ENCODE measurements at places on chromosomes 6 and 20.

DNA sequence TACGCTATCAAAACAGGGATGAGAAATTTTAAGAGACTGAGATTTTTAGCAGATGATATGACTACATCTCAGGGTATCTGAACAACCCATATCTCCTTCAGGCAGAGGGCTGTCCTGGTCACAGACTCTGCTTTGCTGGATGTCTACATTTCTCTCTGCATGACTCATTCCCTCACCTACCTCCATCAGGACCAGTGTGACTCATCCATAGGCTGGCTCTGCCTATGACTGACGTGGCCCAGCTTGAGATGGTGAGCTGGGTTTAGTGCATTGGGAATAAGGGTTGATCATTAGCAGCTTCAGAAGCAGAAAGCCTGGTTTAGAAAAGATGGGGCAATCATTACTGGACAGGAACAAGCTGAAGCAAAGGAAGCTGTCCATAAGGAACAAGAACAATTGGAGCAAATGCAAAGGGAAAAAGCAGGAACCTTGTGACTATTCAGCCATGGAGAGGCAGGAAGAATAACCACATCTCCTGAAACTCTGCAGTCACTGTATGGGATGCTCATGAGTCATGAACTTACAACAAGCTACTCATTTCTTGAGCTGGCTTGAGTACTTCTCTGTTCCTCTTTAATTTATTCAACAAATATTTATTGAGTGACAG is 86.4 kb upstream of the CBLN4 start:
- no peak for DNase-seq

GRCh38 chr6:84581494-84582259 is 182.7 kb downstream of the TBX18 start:
- no peak for DNase-seq

DNA sequence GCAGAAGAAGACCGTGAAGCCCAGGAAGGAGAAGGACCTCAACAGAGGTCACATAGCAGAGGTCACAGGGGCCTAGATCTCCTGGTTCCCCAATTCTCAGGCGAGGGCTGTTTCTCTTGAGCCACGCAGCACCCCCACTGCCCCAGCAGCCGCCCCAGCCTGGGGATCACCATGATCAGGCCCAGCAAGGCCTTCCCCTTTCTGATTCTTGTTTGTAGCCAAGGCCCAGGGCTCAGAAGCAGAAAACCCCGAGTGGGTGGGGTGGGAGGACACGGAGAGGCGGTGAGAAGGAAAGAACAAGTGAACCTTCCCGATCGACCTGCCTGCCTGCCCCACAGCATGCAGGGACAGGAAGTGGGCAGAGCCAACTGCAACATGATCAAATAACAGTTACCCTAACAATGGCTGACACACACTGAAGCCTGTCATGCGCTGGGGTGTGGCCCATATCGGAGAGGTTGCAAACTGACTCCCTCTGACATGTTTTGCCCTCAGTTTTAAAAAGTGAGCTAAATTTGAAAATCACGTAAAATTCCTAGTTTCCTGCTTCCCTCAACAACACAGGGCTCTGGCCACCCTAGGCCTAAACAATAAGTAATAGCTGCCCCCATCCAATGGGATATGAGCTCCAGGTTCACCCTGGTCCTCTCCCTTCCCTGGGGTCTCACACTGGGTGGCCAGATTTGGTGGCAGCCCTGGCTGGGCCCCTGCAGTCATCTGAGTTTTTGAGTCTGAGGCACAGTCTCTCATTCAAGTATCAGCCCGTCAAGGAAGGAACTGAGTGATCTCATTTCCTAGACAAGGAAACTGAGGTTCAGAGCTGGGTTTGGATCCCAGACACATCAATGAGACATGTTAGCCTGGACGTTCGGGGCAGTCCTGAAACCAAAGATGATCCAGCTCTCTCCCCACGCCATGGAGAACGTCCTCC is 6.5 kb downstream of the PEDS1 start:
- DNase-seq = peak; percentile 46

- no peak for DNase-seq
Observed at GRCh38 chr6:54970337-54970736, 123.8 kb downstream of the FAM83B start.

- no peak for DNase-seq
Observed at GRCh38 chr6:56073761-56074160, 173.6 kb downstream of the COL21A1 start.

- no peak for DNase-seq
Observed at GRCh38 chr6:155861821-155862220, 406.2 kb upstream of the NOX3 start.

GRCh38 chr6:140049251-140049650 is 674.8 kb upstream of the CITED2 start:
- DNase-seq = no peak

DNA sequence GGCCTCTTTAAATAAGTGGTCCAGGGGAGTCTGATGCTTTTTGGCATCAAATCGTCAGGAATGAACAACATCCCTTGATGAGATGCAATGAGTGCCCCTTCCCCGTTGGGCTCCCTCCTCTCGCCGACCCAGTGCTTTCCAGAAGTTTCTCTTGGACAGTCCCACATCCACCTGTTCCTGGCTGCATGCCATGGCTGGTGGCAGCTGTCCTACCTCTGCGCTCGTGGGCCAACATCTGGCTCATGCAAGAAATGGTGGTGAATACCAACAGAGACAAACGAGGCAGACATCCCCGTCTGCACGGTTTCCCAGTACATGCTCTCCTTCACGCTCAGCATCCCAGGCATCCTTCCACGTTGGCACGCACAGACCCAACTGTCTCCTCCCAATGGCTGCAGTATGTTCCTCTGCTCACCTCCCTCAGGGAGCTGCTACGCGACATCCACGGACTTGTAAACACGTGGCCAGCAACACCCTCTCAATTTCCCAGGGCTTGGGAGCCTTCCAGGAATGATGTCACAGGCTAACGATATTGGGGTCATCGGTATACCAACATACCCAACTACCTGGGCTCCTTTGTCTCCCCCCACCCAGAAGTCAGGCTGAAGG is 37.5 kb downstream of the PPP1R3G start:
- DNase-seq = no peak

GRCh38 chr6:83384751-83385150 is 46.1 kb downstream of the ME1 start:
- no peak for DNase-seq

DNA sequence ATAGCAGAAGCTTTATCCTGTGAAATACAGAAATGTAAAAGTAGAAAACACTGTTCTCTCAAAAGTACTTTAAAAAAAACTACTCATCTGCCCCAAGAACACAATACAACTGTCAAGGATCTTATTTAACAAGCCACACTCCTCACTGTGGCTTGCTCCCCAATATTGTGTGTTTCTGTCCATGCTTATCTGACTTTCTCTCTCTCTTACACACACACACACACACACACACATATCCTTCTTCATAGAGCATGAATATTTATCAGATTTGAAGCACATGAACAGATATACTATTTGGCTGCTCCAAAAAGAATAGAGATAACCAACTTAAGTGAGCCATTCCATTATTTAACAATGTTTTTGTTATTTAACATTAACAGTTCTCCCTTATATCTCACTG is 3.6 kb upstream of the PHIP start:
- no peak for DNase-seq

DNA sequence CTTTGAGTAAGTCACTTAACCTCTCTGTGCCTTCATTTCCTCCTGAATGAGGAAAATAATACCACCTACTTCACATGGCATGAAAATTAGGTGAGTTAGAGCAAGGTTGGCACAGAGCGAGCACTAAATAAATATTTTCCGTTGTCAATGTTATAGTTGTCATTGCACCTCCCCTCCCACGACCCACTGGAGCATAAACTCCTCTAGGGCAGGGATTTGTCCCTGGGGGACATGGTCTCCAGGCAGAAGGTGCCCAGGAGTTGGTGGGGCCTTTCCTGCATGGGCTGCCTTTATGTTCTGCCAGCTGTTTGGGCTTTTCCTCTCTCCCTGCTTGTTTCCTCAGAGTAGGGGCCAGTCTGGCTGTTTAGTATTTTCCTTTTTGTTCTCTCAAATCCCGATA is 1.3 kb upstream of the ANGPT4 start:
- DNase-seq = no peak

DNA sequence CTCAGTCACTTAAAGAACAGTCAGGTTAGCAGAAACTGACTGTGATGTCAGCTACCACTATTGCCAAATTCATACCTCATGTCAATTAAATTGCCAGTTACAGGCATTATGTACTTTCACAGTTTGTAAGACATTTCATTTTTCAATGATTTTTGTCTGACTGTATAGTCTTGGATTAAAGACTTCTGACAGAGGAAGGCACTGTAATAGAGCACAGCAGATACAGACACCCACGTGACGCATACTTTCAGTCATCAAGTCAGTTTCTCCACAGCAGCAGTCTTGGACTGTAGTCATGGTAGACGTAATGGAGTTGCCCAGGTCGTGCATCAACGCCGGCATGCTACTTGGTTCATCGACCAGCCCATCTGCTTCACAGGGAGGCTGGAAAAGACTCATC is 29.5 kb upstream of the ELOVL5 start:
- no peak for DNase-seq

DNA sequence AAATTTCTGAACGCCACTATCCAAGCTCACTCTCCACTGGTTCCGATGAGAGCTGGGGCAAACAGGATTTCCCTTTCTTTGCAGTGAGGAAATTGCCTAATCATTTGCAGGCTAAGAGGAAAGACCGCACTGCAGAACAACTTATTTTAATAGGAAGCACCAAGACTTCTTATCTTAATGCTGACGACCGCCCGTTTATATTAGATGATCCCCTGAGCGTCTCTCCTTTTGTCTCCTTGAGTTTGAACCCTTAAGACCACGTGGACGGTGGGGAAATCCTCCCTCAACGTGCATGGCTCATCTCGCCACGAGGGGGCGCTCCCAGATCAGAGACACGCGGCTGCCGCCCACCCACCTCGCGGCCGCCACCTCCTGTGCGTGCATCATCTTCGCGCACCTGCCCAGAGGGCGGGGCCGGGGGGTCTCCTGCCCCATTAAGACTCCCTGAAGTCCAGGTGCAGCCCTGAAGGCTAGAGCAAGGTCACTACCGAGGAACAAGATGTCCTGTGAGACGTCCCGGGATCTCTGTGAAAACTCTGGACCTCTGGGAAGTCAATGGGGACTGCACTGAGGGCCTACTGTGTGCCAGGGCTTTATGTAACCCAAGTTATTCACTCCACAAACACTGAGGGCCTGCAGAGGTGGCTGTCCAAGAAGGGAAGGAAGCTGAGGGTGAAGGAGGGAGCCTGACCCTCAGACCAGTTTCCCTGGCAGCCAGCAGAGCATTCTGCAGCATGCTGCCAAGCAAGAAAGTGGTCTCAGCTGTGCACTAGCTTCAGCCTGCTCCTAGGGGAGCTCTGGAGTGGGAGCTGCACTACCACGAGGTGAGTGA is 28.1 kb downstream of the PDYN start:
- DNase-seq = peak; percentile 90

GRCh38 chr6:154367839-154368695 is 11.5 kb upstream of the IPCEF1 start:
- DNase-seq = no peak

DNA sequence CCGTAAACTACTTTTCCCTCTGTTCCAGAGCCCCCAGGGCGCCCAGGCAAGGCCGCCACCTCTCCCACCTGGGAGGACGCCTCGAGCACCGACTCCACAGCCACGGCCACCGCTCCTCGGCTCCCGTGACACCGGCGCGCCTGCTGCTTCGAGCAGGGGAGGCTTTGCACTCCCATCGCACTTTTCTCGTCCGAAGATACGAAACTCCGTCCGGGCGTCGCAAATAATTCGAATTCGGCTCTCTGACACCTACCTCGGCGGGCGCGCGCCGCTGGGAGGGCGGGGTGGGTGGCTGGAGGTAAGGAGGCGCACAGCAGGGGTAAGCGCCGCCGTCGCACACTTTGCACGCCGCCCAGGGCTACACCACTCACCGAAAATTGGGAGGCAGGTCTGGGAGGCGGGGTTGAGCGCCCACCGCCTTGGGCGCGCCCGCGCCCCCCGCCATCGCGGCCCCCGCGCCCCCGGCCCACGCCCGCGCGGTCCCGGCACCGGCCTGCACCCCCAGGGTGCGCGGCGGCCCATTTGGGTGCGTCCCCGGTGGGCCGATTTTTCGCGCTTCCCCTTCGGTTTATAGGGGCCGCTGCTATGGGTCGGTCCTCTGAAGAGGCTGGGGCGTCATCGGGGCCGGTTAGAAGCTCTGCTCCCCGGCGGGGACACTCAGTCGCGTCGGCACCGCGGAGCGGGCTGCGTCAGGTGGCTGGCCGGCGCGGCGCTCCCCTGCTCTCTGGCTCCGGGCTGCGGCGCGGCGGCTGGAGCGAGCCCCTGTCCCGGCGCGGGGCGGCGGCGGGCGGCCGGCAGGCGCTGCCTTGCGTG is 36.2 kb downstream of the GNAS start:
- peak; percentile 96 for DNase-seq

DNA sequence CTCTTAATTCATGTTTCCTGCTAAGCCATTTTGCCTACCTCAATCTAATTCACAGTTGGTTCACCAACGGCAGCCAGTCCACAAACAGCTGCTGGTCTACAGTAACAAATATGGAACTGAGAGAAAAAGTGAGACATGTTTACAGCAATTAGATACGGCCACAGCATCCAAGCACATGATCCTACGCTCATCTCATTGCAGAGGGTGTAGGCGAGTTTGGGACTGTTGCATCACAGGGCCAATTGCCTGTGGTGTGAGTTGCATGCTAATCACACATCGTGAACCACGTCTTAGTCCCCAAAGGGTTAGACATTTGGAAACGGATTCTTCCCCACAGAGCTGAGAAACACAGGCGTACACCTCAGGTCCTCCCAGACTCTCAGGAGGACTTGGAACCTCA is 166.9 kb downstream of the EYA2 start:
- DNase-seq = no peak

GRCh38 chr6:125886914-125887313 is 69.7 kb upstream of the HINT3 start:
- no peak for DNase-seq

DNA sequence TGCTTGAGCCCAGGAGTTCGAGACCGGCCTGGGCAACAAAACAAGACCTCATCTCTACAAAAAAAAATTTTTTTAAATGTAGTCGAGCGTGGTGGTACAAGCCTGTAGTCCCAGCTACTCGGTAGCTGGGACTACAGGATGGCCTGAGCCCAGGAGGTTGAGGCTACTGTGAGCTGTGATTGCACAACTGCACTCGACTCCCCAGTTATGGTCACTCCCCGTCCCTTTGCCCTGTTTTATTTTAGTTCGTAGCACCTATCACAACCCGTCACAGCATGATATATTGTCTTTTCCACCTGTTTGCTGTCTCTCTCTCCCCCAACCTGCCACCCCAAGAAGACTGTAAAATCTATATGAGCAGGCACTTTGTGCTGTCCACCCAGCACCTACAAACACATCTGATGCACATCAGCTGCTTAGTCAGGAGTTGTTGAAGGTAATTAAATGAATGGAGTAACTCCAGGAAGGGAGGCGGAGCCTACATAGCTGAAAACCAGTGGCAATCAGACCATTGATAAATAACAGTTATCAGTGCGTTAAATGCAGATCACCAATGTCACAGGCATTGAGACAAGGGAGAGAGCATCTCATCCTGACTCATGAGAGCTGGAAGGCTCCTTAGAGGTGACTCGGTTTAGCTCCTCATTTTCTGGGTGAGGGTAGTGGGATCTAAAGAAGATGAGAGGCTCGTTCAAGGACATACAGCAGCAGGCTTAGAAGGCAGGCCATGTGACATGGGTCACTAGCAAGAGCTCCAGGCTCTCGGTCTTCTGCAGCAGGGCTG is 14.4 kb upstream of the XRN2 start:
- no peak for DNase-seq

- DNase-seq = no peak
Observed at GRCh38 chr6:125789167-125789566, 1.6 kb upstream of the NCOA7 start.

GRCh38 chr6:67133973-67134372 is 1426.9 kb upstream of the EYS start:
- peak; percentile 5 for DNase-seq

GRCh38 chr6:151121900-151122299 is 117.9 kb upstream of the AKAP12 start:
- no peak for DNase-seq

- DNase-seq = peak; percentile 66
Observed at GRCh38 chr20:56631318-56631989, 2.3 kb downstream of the TFAP2C start.
